ENCODE measurements at places on chromosomes 4 and X.

DNA sequence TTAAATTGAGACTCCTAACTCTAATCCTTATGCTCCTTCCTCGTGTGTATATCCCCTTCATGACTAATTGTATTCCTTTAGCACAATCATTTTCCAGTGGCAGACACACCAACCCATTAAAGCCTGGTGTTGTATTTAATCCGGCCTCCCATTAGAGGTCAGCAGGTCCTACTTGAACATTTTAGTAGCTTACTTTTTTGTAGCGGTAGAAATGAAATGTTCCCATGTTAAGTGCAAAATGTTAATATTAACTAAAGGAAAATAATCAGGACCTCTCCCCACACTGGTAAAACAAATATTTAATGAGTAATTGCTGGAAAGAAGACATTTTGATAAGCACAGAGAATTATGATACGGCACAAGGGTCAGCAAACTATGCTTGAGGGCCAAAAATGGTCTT lies 3.4 kb downstream of the RAB33B start:
- DNase-seq, result no peak

DNA sequence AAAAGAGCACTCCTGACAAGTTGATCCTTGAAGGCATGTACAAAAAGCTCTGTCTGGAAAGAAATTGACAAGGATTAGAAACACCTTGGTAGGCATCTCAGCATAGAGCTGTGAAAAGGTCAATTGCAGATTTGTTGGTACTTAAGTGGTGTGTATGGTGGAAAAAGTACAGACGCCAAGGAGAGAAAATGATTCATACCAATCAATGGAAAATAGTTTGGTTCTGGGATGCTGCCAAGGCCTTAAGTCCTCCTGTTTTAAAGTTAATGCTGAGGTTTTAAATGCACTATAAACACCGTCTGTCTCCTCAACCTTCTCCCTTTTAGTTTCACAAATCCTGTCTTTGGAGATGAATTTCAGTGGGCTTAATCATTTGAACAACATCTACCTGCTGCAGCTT lies 524.1 kb downstream of the IL15 start:
- DNase-seq, result no peak

- no peak for DNase-seq
Measured at GRCh38 chr4:145217349-145217748, 37.0 kb upstream of the OTUD4 start.

GRCh38 chr4:86279293-86279960 lies 80.4 kb downstream of the MAPK10 start:
- no peak for DNase-seq

DNA sequence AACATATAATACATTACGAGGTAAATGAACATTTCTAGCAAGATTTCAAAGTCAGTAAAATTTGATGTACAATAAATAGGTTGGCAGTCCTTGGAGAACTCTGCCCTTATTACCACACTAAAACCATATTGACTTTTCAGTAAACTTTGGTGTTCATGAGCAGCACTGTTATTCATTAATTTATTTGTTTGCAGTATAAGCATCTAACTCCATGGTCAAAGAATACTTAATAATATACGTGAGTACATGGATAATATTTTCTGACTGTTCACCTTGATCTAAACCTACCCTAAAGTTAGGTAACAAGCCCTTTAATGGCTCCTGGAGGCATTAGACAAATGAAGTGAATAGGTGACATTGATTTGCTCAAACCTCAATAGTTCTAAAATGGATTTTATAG lies 817.2 kb upstream of the FTHL17 start:
- no peak for DNase-seq
